ENCODE measurements at places on chromosomes 7 and 10. TPM values are rescaled to one million over a fixed set of nuclear protein-coding genes. Genes with fewer than 3 reads are reported as not detected.

The LBX1 gene
- total RNA-seq: not detected

The GPC2 gene
- total RNA-seq: 2.5 TPM

The CAV1 gene
- total RNA-seq: 250 TPM

DNA sequence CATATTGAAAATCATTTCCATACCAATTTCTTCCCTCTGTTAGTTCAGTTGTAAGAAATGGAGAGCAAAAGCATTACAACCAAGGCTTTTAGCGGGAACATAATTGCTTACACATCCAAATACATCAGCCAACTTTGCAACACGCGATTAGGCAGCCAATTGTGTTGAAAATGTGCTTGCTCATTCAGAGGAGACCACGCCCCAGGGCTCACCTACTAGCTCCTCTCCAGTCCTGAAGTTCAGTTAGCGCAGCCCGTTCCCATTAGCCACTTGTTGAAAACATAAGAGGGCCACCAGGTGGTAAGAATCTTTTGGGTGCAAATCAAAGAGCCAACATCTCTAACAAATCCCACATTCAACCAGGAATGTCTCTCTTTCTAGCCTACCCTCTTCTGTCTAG, 213.2 kb upstream of the MDFIC start:
- DNase-seq: no peak

GRCh38 chr10:65534771-65535170, 1391.1 kb upstream of the LRRTM3 start:
- no peak for DNase-seq

Measured in RPMI7951 (cell line).